GM04503 (cell line): ENCODE measurements at places on chromosomes 2 and 18.

DNA sequence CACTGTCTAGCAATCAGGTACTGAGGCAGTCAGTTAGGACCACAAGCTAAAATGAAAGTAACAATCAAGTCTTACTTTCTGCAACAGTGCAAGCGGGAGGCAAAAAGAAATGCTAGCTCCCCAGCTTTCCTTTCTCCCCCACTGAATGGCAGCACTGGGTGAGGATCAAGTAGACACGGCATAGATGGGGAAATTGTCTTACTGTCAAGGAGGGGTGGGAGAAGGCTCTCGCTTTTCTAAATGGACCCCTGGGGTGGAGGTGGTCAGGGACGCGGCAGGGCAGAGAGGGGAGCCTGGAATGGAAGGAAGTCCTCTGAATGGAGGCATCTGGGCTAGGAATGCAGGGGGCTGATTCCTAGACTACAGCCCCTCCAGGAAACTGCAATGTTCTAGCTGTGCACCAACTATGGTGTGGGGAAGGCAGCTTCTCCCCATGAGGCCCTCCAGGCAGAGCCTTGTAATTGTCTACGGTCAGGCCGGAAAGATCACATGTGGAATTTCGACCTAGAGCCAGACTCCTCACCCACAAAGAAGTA, 24.3 kb downstream of the METTL8 start:
- DNase-seq = no peak

DNA sequence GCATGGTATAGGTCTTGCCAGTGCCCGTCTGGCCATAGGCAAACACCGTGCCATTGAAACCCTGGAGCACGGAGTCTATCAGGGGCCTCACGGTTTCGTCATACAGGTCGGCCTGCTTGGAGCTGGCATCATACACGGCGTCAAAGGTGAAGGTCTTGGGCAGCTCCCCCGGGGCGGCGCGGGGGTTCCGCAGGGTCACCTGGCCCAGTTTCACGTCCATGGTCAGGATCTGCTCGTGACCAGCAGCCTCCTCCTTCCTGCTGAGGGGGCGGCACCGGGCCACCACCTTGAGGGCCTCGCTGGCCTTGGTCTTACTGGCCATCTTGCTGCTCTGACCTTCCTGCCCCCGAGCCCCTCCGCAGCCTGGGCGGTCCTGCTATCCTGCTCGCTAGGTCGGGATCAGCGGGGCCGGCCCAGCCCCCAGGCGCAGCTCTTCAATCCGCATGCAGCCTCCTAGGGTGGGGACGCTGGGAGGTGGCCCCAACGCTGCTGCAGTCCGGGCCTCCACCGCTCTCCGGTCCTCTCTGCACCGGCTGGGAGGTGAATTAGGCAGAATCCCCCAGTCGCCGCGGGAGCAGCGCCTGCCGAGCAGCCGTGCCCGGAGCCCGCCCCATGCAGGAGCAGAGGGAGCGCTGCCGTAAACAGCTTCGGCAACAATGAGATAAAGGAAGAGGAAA, 563 bp downstream of the KIF3C start:
- DNase-seq = no peak

GRCh38 chr2:160513120-160513519, 19.5 kb upstream of the RBMS1 start:
- DNase-seq = no peak

GRCh38 chr2:72940361-72940760, 23.0 kb downstream of the EMX1 start:
- no peak for DNase-seq

DNA sequence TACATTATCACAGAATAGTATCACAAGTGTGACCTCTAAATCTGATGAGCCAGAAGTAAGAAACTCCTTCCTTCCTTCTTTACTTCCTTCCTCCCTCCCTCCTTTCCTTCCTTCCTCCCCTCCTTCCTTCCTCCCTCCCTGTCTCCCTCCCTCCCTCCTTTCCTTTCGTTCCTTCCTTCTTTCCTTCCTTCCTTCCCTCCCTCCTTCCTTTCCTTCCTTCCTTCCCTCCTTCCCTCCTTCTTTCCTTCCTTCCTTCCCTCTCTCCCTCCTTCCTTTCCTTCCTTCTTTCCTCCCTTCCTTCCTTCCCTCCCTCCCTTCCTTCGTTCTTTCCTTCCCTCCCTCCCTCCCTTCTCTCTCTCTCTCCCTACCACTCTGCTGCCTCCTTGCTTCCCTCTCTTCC, 359.2 kb downstream of the OSR1 start:
- no peak for DNase-seq

- DNase-seq = no peak
Observed at GRCh38 chr2:61134141-61134540, 27.8 kb upstream of the C2orf74 start.

DNA sequence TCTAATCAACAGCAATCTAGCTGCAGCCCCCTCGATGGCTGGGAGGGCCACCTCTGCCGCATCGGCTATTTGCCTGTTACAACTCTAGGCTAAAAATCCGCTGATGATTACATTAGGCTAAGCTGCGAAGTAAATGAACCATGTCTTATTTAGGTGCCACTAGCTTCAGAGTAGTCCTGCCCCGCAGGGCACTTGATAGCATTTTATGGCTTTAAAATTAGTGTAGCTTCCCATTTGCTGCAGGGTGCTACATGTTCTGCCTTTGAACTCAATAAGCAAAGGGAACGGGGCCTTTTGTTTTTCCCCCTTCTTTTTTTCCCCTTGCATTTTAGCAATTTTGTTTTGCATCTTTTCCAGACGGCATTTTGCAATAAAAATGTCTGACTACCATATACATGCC, 270.2 kb downstream of the GBX2 start:
- no peak for DNase-seq

- DNase-seq = no peak
Observed at GRCh38 chr2:141611981-141612380, 518.8 kb downstream of the LRP1B start.

- no peak for DNase-seq
Observed at GRCh38 chr2:171889333-171889732, 4.7 kb downstream of the SLC25A12 start.
